ENCODE measurements at places on chromosomes 2 and 18.

DNA sequence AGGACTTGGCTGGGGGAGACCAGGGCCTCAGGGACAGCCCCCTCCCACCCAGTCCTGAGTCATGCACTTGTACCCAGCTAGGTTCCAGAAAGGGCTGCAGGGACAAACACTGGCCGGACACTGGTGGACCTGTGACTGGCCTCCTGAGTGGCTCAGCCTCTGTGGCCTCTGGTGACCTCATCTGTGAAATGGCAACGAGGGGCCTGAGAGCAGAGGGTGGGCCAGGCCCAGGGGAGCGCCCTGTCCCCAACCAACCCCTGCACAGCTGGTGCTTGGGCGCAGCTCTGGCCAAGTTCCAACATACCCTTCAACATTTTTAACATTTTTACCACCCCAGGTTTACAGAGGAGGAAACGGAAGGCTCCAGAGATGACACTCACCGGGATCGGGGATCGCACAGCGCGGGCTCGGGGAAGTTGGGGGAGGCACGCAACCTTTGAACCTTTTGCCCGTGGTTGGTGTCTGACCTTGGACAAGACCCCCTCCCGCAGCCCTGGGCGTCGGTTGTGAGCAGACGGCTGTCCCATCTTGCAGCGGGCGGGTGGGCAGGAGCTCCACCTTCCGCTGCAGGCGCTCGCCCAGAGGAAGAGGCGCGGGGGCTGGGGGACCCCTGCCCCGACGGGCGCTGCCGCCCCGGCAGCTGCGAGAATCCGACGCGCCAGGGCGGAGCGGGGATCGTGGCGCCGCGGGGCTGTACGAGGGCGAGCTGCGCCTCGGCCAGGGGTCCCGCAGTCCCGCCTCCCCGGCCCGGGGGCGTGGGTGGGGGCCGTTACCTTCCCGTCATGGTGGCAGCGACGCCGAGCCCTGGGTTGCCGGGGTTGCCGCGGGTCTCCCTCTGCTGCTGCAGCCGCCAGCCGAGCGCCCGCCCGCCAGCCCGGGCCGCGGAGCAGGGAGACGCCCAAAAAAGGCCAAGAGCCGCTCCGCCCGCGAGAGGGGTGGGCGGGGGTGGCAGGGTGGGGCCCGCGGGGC is 805 bp downstream of the LIMS2 start:
- DNase-seq: peak; percentile 16

DNA sequence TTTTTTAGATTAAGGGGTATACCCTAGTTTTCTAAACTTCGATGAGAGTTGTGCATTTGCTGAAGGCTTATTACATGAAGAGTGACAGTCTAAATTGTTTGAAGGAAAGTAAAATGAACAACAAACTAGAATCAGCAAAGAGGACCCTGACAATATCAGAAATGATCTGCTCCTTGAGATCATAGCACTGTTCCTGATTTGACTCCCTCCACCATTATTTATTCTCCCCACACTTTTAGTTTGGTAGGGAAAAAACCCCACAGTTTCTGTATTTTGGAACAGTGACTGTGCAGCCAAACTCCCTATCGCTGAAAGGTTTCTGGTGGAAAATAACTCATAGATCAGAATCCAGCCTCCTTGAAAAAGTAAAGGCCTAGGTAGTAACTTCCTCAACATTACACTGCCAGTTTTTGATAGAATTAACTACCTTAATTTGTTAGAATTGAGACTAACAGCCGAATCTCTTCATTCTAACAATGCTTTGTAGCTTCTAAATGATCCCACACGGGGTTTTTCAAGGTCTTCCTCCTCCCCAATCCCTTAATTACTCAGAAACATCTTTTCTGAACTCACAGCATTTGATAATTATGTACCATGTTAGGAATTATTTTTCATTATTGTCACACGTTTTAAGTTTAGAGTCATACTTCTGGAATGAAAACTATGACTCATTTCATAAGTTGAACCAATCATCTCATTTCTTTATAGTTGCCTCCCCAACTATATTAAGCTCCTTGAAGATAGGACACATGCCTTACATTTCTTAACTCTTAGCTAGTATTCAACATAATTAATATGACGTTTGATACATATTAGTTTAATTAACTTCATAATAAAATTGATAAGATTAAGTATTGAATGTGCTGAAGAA is 2.9 kb downstream of the MYL12A start:
- no peak for DNase-seq

DNA sequence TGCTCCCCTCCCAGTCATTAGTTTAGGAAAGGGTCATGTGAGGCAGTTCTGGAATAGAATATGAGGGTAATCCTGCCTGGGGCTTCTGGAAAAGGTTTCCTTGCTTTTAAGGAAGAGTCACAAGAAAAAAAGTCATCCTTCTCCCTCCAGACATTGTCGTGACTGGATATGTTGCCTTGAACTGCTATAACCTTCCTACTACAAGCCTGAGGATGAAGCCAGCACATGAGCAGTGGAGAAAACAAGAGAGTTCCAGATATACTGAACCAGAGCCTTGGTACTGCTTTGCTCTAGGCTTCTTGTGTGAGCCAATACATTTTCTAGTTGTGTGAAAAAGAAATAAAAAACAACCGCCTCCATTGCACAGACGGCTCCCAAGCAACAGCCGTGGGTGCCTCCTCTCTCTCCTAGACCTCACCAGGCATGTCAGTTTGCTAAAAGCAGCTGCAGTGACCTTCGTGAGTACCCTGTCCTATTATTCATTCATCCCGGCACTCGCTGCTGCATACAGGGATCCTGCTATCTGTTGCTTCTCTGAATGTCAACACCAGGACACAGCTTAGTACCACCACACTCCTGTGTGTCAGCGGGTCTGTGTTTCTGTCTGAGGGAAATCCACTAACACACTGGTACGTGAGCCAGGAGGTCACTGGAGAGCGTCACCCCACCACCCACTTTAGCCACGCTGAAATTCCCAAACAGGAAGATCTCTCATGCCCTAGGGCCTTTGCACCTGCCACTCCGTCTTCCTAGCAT is 186.7 kb downstream of the KLHL29 start:
- no peak for DNase-seq

DNA sequence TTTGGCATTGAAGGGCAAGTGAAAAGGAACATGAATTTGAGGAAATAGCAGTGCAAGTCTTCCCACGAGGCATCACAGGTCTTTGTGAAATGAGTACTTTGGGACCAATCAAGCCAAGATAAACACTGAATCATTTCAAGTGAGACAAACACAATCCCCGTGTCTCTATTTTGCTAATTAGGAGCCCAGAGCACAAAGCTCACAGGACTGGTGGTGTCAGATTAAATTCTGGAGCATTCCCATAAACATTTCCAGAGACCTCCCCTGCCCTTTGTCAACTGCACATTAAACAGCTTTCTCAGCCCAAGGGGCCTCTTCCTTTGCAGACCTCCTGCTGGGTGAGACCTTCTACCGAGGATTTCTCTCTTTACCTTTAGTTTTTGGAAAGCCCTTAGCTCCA is 50.7 kb downstream of the DAPL1 start:
- DNase-seq: no peak

All from inflammatory macrophage treated with lipopolysaccharide for 1 hour (primary cell).